HS-27A (cell line): ENCODE measurements at places on chromosomes 1 and 21.

GRCh38 chr1:235533476-235534168, 29.4 kb upstream of the B3GALNT2 start:
- no peak for DNase-seq

GRCh38 chr1:37951041-37951782, 4.4 kb upstream of the INPP5B start:
- no peak for DNase-seq

- no peak for DNase-seq
Observed at GRCh38 chr21:41685511-41686149, 81.2 kb downstream of the RIPK4 start.

DNA sequence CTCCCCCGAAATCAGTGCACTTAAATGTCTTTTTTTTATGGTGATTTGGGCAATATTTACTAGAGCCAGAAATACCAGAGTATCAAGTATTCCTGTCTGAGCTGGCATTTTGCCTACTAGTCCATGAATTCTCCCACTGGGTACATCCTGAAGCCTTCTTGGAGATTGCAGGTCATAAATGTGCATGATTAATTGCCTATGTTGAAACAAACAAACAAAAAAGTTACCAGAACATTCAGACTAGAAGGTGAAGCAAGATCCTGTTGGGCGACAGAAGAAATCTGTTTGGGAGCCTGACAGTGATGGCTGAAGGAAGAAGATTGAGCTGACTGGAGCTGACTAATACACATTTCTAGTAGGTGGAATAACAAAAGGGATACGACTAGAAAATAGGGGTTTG, 127.4 kb upstream of the NRIP1 start:
- DNase-seq = no peak

- DNase-seq = no peak
Observed at GRCh38 chr1:57336793-57337192, 87.1 kb downstream of the DAB1 start.

DNA sequence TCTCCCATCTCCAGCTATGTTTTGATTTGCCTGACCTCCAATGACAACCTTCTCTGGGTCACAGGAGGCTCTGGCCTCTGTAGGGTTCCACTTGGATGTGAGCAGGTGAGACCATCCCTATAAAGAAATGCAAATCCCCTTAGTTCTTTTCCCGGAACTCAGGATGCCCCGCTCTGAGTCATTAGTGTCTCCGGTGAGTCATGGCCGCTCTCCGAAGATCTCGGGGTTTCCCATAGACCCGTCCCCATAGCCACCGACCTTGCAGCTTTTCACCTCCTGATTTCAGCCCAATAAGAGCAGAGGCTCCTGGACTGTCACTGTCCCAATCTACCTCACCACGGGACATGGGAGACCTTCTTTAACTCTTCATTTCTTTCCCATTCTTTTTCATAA, 98.2 kb downstream of the PGBD5 start:
- DNase-seq = no peak

DNA sequence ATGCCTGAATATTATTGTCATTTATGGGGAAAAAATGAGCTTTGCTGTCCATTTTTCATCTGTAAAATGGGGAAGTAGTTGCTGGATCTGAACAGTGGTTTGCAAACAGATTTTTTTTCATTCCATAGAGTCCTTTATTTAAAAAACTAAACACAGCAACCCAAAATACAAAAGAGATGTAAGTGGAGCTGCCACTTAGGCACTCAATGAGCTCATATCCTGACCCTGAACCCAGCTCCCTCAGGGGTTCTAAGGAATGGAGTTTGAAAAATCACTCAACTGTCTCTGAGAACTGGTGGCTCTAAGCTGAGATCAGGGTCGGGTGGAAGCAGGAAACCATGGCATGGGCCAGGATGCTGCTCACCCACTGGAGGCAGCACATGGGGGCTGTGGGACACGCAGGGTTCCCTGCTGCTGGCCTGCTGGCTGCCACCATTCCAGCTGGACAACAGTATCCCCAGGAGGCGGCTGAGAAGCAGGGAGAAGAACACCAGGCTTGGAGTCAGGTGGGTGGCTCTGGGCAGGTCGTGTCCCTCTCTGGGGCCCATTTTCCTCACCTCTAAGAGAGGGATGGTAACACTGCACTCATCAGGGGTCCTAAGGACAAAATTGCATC, 9.6 kb upstream of the ECE1 start:
- DNase-seq = no peak

DNA sequence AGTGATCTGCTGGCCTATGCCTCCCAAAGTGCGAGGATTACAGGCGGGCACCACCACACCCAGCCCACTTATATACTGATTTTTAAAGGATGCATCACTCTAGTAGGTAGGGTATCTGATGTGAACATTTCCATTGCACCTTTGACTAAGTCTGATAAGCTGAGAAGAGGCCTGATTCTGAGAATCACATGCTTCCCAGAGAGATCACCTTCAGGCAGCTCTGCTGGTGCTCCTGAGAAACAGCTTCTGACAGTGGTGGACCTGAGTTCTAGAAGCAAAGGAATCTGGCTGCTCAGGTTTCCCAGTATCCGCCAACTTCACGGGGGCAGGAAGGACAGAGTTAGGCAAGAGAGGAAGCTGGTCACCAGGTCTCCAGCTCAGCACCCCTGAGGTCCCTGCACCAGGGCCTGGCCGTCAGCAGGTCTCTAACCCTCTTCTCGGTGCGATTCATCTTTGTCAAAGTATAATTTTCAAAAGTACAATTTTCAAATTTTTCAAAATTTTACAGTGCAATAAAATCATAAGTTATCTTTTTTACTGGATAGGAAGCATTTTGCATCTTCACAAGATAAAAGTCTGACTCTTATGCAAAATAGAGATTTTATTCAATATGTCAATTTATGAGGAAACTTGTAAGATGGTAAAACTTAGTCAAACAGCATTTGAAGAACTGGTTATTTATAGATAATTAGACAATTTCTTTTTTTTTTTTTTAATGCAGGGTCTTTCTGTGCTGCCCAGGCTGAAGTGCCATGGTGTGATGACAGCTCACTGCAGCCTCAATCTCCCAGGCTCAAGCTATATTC, 25.8 kb upstream of the MPZL1 start:
- DNase-seq = no peak
